Fibroblast of skin of left quadriceps (primary cell): ENCODE measurements at places on chromosomes 11 and 22.

DNA sequence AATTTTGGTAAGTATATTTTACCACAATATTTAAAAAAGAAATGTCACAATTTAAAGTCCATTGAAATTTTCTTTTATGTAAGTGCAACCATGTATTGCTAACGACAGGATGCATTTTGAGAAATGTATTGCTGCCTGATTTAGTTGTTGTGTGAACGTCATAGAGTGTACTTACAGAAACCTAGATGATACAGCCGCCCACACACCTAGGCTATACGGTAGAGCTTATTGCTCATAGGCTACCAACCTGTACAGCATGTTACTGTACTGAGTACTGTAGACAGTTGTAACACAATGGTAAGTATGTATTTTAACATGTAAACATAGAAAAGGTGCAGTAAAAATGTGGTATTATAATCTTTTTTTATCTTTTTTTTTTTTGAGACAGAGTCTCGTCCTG lies 48.1 kb downstream of the CBL start:
- no peak for DNase-seq

- no peak for DNase-seq
These were observed 6.6 kb downstream of the HSPA8 start for GRCh38 chr11:123055191-123055901.

- no peak for DNase-seq
These were observed 32.0 kb upstream of the CCDC134 start for GRCh38 chr22:41768430-41768829.

DNA sequence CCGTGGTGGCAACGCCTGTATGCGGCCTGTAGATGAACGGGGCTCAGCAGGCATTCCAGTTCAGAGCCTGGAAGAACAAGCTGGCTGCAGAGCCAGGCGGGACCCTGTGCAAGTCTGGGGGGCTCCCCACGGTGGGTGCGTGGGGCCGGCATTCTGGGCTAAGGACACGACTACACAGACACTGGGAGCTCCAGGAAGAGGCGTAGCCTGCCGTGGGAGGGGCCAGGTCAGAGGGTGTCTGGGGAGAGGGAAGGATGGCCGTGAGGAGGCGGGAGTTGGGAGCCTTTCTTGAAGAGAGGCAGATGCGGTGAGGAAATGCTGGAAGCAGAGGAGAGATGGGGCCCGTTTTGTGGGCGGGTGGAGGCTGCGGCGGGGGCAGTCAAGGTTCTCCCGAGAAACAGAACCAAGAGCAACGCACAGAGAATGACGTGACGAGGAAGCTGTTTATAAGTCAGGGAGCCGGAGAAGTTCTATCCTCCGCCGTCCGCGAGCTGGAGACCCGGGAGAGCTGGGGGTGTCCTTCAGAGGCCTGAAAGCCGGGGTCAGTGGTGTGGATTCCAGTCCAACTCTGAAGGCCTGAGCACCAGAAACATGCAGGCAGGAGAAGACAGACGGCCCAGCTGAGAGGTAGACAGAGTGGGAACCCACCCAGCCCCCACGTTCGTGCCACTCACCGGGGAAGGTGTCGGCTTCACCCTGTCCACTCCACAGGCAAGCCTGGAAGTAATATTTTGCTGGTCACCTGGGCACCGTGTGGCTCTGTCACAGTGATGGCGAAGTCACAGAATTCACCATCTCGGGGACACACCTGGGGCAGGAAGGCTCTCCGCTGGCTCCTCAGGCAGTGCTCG lies 529.6 kb downstream of the BRD1 start:
- no peak for DNase-seq

- no peak for DNase-seq
These were observed 4.0 kb downstream of the USP28 start for GRCh38 chr11:113871336-113871735.

DNA sequence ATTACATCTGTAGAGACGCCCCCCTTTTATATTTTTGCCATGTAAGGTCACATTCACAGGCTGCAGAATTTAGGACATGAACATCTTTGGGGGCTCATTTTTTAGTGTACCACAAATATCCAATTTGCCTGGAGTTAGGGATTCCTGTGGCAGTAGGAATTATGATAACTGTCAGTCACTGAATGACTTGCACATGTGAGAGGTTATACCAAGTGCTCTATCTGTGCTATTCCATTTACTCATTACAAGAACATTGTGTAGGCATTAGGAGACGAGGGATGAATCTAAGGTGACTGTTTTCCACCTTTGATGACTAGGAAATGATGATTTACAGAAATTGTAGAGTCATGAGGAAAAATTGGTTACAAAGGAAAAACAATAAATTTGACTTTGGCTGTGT lies 79.3 kb downstream of the LIF start:
- DNase-seq, result no peak

GRCh38 chr11:116529271-116529670 lies 243.5 kb downstream of the BUD13 start:
- no peak for DNase-seq

- DNase-seq, result no peak
These were observed 6.0 kb upstream of the OR10A2 start for GRCh38 chr11:6856871-6857270.

DNA sequence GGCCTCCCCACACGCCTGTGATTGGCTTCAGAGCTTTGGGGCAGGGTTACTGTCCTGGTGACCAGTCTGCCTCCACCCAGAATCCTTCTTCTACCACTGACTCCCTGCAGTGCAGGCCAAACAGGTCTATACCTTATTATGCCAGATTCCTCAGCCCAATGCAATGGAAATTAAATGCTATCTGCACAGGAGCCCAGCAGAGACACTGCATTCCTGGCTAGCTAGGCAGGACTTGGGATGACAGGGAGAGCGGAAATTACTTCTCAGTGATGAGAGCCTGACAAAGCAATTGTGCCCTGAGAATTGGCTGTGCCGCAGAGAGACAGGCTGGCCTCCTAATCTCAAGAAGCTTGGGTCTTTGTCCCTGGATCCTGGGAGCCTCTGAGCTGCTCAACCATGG lies 143.8 kb upstream of the NCAM1 start:
- no peak for DNase-seq
